ENCODE measurements at places on chromosomes 5 and 9. TPM values are rescaled to one million over a fixed set of nuclear protein-coding genes. Genes with fewer than 3 reads are reported as not detected.

The FBP2 gene
- 0.25 TPM for polyA plus RNA-seq

The PHF24 gene
- 1.6 TPM for polyA plus RNA-seq

The EQTN gene
- 0.34 TPM for polyA plus RNA-seq

The PCDHGB6 gene
- 2.9 TPM for polyA plus RNA-seq

DNA sequence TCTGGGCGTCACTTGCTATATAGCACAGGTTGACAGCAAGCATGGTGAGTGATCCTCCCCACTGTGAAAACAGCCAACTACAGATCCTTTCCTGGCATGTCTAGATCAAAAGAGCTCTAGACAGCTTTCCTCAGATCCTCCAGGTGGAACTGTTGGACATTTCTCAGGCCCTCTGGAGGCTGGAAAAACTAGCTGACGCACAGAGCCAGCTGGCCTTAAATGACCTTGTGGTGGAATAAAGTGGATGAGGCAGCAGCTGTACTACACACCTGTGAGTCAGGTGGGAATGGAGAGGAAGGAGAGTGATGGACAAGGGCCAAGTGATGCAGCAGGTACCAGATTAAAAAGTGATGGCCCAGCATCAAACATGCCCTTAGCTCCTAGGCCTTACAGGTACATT is 172.7 kb downstream of the TRIM32 start:
- no peak overlapping the region for H3K4me3 ChIP-seq
- DNase-seq = peak; percentile 20
- no peaks in the 10 kb centered on the region for H3K27me3 ChIP-seq
- H3K27ac ChIP-seq = no peak overlapping the region
- H3K4me1 ChIP-seq = no peaks in the 10 kb centered on the region

DNA sequence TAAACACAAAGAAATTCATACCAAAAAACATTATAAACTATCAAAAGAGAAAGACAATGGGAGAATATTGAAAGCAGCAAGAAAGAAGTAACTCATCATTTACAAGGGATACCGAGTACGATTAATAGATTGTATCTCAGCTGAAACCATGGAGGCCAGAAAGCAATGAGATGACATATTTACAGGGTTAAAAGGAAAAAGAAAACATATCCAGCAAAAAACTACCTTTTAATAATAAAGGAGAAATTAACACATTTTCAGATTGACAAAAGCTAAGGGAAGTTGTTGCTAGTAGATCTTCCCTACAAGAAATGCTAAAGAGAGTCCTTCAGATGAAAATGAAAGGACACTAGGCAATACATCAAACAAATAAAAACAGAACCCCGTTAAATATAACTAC is 364.8 kb upstream of the TNC start:
- no peaks in the 10 kb centered on the region for H3K27me3 ChIP-seq
- no peak overlapping the region for H3K4me3 ChIP-seq
- no peak for DNase-seq
- no peaks in the 10 kb centered on the region for H3K4me1 ChIP-seq

DNA sequence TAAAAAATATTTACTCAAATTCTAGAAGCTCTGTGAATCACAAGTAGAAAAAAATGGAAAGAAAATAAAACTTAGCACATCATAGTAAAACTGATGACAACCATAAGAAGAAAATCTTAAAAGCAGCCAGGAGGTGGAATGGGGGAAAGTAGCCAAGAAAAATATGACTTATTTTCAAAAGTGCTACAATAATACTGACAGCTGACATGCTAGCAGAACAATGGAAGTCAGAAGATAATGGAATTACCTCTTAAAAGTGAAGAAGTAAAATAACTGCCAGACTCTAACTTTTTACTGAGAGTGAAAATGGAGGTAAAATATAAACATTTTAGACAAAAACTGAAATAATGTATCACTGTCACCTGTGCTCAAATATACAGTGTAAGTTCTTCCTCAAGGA is 532.2 kb upstream of the SGCD start:
- no peak overlapping the region for H3K27ac ChIP-seq
- DNase-seq = no peak
- no peak overlapping the region for H3K4me3 ChIP-seq
- H3K4me1 ChIP-seq = no peaks in the 10 kb centered on the region
- no peaks in the 10 kb centered on the region for H3K36me3 ChIP-seq

- peaks cover 37% of the 10 kb centered on the region for H3K36me3 ChIP-seq
- no peaks in the 10 kb centered on the region for H3K27me3 ChIP-seq
- H3K4me1 ChIP-seq = peaks cover 32% of the 10 kb centered on the region
- DNase-seq = no peak
These were observed 2.2 kb upstream of the CEL start for GRCh38 chr9:133059623-133060022.

GRCh38 chr5:584846-585245 is 27.3 kb upstream of the CEP72 start:
- peaks cover 19% of the 10 kb centered on the region for H3K4me1 ChIP-seq
- no peak overlapping the region for H3K4me3 ChIP-seq
- no peak for DNase-seq
- H3K27ac ChIP-seq = no peak overlapping the region
